ENCODE measurements at places on chromosomes 7 and 10.

DNA sequence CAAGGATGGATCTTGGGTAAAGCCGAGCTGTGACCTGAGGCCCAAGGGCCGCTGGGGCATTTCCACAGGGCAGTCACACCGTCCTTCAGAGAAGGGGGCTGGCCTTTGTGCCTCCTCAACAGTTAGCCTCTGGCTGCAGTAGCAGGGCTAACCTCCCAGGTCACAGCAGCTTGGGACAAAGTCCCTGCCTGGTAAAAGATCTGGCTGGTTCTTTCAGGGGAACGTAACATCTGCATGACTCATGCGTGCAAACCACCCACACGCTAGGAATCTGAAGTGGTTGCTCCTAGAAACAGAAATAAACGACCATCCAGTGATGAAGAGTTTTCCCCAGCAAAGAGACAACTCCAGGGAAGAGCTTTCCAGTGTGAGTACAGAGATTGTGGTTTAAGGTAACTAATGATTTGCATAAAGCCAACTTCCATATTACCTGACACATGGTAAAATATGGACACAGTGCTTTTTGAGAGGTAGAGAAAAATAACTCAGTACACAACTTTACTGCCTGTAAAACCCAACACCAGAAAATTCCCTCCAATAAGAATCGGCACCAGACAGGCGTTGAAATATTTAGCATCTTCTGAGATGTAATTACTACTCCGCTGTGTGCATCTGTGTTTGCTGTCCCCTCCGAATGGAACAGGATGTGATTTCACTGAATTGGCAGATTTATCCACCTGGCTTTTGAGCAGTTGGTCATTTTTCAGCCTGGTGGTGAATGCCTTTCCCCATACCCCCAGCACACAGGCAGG is 84.9 kb upstream of the ADRB1 start:
- no peak for DNase-seq

GRCh38 chr7:1225441-1226185 is 7.1 kb upstream of the UNCX start:
- peak; percentile 38 for DNase-seq

DNA sequence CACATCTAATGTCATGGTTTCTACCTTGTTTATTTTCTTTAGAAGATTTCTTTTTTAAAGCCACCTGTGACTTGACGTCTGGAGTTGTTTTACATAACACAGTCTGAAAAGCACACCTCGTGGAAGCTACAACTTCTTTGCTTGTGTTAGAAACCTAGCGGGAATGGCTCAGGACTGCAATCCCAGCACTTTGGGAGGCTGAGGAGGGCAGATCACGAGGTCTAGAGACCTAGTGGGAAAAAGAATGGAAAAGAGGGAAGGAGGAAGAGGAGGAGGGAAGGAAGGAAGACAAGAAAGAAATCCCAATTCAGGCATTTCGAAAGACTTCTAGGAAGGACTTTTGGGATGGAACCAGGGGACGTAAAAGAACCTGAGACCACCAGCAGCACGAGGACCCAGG is 146.3 kb upstream of the CELF2 start:
- no peak for DNase-seq

DNA sequence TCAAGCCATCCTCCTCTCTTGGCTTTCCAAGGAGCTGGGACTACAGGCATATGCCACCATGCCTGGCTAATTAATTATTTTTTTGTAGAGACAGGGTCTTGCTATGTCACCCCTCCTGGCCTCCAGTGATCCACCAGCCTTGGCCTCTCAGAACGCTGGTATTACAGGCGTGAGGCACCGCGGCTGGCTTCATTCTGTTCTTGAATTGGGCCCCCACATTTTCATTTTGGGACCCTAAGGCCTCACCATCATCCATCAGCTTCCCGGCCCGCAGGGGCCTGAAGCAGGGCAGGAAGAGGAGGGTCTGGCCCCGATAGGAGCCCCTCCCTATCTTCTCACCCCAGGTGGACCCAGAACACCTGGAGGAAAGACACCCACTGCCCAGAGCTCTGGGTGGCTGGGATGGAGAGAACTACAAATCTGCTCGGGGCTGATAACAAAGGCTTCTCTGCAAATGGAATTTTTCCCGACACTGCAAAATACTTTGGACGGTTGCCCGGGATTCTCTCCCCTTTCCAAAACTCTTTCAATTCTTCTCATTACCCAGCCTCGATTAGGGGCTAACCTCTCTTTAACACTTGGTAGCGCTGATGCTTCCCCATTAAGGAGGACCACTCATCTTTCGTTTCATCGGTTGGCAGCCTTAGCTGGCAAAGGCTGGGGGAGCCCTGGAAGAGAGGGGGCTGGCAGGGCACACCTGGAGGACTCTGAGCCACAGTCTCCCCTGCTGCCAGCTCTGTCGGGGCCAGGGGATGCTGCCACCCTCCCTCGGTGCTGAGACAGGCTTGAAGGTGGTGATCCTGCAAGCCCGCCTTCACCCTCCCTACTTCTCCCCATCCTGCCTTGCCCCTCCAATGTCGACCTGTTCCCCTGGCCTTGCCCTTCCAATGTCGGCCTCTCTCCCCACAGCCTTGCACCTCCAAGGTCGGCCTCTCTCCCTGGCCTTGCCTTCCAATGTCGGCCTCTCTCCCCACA is 81.0 kb upstream of the GNA12 start:
- DNase-seq, result peak; percentile 14

GRCh38 chr10:114749014-114749413 is 72.6 kb upstream of the FHIP2A start:
- DNase-seq, result no peak

GRCh38 chr10:50909334-50910014 is 24.0 kb upstream of the A1CF start:
- DNase-seq, result no peak

DNA sequence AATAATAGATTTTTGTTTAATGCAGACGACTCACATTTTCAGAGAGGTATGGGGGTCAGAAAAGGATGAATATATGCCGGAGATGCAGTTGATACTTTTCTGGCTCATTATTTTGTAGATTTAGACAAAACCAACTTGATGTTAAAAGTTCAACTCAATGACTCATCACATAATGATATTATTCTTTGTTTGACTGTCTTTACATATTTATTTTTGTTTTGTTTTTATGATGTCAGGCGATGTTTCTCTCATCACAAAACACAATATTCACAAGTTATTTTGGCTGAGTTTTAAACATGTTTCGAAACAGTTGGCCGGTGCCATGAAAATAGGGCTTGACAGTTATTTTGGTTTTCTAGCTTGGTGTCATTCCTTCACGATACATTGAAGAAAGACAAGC is 1.3 kb downstream of the GJD4 start:
- DNase-seq, result no peak

GRCh38 chr7:99752356-99752755 is 17.4 kb upstream of the CYP3A7 start:
- no peak for DNase-seq

DNA sequence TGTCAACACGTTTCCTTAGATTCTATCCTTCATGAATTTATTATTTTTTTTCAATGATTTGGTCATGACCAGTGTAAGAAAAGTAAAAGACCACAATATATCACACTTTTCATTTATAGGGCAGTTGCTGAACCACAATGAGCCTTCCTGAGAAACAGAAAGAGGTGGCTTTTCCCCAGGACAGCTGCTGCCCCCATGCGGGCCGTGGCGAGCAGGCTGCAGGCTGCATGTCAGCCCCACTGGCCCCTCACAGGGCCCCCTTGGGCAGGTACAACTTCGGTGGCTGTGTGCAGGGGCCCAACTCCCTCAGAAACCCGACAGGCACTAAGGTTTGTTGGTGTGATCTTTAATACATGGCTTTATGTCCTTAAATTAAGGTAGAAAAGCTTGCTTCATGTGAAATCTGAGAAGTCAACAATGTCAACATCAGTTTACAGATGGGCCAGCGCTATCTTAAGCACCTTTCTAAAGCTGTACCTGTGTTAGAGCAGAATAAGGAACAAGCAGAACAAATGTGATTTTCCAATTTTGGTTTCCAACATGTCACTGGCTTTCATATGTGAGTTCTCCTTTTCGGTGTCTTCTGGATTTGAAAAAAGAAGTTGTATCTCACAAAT is 10.6 kb downstream of the BEND7 start:
- no peak for DNase-seq
